ENCODE measurements at places on chromosomes 1 and 21.

DNA sequence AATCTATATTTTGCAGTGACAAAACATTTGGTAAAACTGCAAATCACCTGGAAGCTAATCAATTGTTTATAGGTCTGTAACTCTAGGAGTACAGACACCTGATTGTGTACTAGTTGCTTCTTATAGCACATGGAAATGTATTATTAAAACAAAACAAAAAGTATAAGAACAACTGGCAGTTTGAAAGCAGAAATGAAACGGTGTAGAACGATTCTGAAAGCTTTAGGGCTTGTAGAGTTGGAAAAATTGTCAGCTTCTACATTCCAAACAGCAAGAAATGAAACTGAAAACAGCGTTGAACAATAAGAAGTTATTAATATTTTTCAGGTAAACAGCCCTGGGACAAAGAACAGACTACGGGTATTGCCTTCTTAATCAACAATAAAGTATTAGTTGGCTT, 273.3 kb downstream of the OLFM3 start:
- no peak for DNase-seq

DNA sequence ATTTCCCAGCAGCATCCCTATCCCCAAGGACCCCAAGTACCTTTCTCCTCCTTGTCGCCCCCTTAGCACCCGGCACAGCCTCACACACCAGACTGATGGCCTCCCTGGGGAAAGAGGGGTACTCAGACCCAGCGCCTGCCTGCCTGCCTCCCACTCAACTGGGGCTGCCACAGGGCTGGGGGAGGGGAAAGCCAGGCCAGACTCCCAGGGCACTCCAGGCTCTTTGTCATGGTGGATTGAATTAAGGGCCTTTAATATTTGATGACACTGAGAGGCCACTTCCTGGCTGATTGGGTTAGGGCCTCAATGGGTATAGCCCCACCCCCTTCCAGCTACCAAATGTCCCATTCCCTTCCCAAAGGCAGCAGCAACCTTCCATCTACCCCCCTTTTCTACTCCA, 1.8 kb downstream of the SHC1 start:
- no peak for DNase-seq

DNA sequence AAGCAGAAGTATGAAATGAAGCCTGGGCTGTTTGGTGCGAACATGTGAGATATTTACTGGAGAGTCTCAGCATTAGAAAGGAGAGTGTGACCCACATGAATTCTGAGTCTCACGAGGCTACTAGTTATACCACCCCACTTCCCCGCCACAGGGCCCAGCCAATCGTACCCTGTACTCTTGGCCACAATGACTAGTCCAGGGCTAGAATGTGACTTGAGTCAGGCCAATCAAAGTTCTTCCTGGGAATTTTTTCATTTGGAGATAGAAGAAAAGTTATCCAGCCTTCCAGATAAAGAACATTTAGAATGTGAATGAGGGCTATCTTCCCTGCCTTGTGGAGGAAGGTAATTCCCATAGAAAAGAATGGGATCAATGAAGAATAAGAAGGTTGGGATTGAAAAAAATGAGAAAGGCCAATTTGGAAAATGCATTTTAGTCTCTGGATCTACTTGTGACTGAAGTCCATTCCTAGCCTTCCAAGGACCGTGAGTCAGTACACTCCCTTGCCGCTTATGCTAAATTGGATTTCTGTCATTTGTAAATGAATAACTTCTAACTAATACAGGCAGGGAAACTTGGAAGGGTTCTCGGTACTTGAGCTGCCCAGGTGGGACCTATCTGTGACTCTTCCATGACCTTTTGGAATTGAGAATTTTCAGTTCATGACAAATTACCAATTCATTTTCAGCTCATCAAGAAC, 12.3 kb upstream of the RIMKLA start:
- DNase-seq = no peak

- DNase-seq = no peak
Measured at GRCh38 chr1:204414016-204414415, 2.4 kb upstream of the PPP1R15B start.

DNA sequence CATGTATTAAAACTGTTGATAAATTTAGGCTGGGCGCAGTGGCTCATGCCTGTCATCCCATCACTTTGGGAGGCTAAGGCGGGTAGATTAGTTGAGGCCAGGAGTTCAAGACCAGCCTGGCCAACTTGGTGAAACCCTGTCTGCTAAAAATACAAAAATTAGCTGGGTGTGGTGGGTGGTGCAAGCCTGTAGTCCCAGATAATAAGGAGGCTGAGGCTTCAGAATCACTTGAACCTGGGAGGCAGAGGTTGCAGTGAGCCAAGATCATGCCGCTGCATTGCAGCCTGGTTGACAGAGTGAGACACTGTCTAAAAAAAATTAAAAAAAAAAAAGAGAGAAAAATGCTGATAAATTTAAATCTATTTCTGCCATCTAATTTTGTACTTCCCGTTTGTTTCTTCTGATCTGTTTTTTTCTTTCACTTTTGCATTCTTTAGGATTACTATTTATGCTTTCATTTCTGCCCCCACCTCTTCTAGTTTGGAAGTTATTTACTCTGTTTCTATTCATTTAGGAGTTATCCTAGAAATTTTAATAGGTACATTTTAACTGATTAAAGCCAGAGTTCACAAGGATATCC, 3.2 kb upstream of the DENND1B start:
- DNase-seq = no peak

DNA sequence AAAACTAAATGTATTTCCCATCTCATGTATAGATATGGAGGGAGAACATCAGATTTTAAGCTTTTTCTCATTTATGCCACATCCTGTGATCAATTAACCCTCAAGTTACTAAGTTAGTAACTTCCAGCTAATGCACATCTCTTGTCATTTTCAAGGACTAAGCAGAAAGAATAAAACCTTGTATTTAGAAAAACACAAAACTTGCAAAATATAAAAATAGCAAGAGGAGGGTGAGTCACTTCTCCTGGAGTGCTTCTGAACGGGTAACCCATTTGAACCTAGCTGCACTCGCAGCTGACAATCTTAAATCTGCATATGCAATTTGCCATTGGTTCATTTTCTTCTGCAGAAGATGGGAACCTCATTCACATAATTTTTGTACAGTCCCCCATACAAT, 500.5 kb downstream of the SETD4 start:
- DNase-seq = no peak

DNA sequence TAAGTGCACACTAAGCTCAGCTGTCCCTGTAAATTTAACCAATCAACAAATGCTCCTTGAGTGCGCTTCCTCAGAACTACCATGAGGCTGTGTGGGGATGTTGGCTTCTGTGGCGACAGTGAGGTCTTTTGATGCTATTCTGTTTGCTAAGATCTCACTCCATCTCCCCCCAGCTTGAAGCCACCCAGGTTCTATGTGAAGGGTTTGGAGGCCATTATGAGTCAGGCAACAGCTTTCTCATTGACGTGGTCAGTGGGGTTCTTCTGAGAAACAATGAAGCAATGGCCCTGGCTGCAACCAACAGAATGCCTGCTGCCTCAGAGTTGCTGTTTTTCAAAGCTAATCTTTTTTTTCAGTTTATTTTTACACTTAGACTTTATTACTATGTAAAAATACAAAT, 205.5 kb downstream of the PTBP2 start:
- DNase-seq = no peak

GRCh38 chr1:156241926-156242325, at the start of gene BGLAP:
TSS of gene BGLAP (plus strand) at chr1:156242184. CDS start at chr1:156242232, 48 bp downstream.
- no peak for DNase-seq

DNA sequence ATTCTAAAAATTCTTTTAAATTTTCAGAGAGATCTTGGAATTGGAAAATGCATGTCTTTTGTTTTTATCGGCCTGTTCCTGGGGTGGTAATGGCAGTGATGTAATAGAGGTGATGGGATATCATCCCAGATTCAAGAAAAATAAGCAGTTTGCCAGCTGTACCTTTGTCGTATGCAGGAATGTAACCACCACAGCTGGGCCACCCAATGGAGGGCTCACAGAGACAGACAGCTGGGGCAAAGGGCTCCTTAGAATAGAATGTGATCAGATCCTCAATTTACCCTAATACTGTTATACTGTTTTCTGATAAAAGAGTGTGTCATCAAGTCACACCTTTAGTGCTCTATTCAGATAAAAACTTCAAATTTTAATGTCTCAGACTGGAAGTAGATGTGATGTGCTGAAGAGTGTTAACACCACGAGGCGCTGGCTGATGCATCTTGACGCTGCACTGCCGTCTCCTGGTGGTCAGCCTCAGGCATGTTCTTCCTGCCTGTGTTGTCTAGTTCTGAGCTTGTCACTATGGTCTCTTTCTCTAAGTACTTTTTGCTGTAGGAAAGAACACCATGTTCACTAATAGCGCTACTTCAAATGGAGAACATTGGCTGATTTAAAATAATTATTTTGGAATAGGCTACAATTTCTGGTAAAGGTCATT, 78.8 kb downstream of the C1orf21 start:
- DNase-seq = no peak

- DNase-seq = peak; percentile 77
Measured at GRCh38 chr1:23167353-23168078, 1.1 kb downstream of the LUZP1 start.

GRCh38 chr1:5973771-5974170, 18.5 kb downstream of the NPHP4 start:
- no peak for DNase-seq

DNA sequence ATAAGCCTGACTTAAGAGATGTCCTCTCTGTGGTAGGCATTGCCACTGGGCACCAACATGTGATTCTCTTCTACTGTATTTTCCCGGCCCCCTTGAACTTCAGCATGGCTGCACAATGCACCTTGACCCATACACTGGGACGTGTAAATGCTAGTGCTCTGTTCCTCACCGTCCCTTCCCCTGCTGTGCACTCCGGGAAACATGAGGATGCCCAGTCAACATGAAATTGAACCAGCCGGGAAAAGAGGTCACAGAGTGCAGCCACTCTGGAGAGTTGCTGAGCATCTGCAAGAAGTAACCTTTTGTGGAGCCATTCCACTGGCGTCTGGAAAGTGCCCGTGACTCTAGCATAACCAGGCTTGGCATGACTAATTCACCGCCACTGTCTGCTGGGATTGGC, 646.7 kb downstream of the NPHP4 start:
- no peak for DNase-seq

GRCh38 chr1:10360045-10360444, 38.8 kb upstream of the PGD start:
- no peak for DNase-seq

- DNase-seq = no peak
Measured at GRCh38 chr1:6790146-6790545, 4.9 kb downstream of the CAMTA1 start.

GRCh38 chr1:198109371-198109715, 47.5 kb upstream of the NEK7 start:
- DNase-seq = no peak

- DNase-seq = no peak
Measured at GRCh38 chr1:107664982-107665925, 299.7 kb downstream of the VAV3 start.

GRCh38 chr1:178603926-178604325, 91.0 kb downstream of the TEX35 start:
- no peak for DNase-seq

GRCh38 chr1:44714944-44715571, 15.9 kb downstream of the RNU5D-1 start:
- DNase-seq = no peak

- no peak for DNase-seq
Measured at GRCh38 chr1:184428604-184429003, 41.8 kb downstream of the C1orf21 start.

DNA sequence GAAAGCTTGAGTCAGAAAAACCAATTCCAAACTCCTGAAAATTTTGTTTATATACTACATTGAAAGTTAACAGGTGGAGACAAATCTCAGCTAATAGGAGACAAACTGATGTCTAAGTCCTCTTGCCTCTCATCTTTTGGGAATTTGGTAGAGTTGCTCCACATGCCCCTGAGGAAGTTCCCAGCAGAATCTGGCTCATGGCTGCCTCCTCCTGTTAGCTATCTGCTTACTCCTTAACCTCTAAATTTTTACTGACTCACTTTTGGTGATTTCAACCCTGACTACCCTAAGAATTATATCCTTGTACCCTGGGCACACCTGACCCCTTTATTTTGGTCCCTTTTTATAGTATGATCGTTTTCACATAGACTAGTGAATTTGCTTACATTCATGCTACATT, 633.7 kb upstream of the USP24 start:
- no peak for DNase-seq

GRCh38 chr1:26832249-26832960, 5.9 kb downstream of the ZDHHC18 start:
- no peak for DNase-seq

GRCh38 chr1:240813720-240814119, 201.8 kb upstream of the GREM2 start:
- DNase-seq = no peak

GRCh38 chr1:53326598-53327181, 1.2 kb downstream of the LRP8 start:
- DNase-seq = peak; percentile 78

GRCh38 chr1:118264343-118264742, 79.3 kb upstream of the SPAG17 start:
- DNase-seq = no peak

DNA sequence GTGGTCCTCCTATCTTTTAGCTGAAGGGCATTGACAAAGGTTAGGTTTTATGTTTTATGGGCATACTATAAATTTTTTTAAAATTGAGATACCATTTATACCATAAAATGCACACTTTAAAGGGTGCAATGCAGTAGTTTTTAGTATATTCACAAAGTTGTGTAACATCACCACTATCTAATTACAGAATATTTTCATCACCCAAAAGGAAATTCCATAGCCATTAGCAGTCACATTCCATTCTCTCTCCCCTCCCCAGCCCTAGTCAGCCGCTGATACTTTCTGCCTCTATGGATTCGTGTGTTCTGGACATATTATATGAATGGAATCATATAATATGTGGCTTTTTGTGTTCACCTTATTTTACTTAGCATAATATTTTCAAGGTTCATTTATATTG, 135.8 kb upstream of the B3GALT2 start:
- no peak for DNase-seq

DNA sequence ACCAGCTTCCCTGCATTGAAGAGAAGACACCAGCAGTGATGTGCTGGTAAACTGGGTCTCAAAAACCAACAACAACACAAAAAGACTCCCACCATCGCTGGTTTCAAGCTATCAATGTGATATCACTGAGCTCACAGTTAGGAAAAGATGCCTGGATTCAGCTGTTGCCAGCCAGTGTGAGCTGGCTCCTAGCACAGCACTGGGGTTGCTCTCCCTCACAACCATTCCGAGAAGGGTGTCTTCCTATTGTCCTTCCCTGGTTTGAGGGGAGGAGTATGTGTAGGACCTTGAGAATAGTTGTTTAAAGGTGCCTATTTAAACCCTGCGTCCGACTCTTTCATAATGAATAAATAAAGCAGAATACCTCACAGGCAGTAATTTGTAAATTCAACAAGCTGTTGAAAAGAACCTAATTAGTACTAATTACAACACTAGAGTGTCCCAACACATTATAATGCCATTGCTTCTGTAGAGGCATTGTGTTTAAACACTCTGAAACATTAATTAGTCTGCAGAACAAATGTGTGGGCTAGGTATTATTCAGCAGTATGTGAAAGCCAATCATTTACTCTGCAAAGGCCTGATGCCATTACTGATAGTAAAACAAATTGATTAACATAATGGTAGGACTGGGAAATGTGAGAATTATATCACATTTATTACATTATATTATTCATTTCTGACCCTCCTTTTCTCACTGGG, 17.2 kb downstream of the NIBAN1 start:
- no peak for DNase-seq

All from upper lobe of right lung (tissue), 1 donor.